Heart right ventricle (tissue), 16 donors: ENCODE measurements at places on chromosomes 4 and X.

DNA sequence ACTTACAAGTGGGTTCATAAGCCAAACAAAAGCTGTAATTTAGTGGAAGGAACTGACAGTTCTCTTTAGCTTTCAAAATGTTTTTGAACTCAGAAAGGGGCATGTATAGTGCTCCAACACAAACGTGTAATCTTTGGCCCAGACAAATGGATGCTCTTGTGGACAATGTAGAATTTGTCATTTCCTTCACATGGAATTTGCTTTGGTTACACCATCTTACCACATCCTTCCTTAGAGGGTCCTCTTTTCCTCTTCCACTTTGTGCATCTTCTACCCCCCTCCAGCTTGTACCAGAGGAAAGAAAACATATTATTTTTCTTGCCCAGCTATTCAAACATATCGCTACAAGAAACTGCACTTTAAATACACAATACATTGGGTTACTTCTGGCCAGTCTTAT is 42.4 kb downstream of the MEPE start:
- no peak for DNase-seq

DNA sequence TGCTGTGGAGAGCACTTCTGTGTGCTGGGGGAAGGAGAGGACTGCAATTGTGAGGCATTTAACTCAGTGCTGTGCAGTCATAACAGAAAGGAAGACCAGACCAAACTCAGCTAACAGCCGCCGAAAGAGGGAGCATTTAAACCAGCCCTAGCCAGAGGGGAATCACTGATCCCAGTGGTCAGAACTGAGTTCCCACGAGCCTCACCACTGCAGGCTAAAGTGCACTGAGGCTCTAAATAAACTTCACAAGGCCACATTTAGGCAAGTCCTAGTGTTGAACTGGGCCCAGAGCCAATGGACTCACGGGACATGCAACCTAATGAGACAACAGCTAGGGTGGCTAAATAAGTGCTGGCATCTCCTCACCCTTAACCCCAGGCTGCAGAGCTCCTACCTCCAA is 20.4 kb downstream of the IQCM start:
- DNase-seq, result peak; percentile 13

DNA sequence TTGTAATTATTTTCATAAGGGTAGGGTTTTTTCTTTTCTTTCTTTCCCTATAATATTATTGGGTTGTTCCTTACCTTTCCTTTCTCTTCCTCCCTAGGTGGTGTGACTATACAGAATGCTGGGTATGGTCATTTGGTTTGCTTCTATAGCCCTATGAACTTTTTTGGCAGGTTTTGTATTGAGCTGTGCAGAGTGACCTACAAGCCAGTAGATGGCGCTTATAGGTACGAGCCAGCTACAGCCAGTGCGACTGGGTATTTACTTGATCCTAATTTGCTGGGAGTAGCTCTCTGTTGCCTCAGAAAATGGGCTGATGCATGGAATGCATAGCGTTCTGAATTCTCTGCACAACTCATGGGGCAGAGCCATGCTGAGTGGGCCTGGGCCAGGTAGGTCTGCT is 423.3 kb downstream of the MAGEE1 start:
- DNase-seq, result no peak

GRCh38 chr4:171639540-171639939 is 173.7 kb upstream of the GALNTL6 start:
- no peak for DNase-seq

GRCh38 chr4:141346144-141346543 is 125.4 kb downstream of the ZNF330 start:
- DNase-seq, result no peak

DNA sequence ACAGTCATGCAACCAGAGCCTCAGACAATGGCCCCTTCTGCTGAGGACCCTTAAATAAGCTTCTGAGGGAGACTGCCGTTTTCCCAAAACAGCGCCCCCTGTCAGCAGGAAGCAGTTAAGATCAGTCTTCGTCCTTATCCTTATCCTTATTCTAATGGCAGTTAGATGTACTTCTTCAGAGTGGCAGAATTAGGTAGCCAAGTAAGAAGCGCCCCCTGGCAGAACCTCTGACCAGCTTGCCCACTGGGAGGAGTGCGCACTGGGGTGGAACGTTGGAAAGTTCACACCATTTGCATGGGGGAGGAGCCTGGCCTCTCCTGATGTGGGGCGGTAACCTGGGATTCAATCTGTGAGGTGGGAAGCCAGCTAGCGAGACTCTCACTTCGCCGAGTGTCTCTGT is 133.6 kb upstream of the QRFPR start:
- DNase-seq, result no peak

DNA sequence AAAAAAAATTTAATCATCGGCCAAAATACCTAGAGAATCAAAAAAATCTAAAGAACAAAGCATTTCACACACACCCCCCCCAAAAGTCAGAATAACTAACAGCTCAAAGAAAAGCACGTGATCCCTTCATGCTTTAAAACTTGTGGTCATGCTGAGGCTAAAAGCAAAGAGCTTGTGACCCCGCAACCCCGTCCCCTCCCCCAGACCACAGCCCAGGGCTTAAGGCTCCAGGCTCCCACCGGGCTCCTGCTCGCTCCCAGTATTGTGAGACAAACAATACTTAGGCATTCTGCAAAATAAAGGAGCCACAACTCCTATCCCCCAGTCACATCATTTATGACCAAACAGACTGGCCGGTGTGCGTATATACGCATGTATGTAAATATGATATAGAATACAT is 62.1 kb upstream of the CCDC160 start:
- no peak for DNase-seq

DNA sequence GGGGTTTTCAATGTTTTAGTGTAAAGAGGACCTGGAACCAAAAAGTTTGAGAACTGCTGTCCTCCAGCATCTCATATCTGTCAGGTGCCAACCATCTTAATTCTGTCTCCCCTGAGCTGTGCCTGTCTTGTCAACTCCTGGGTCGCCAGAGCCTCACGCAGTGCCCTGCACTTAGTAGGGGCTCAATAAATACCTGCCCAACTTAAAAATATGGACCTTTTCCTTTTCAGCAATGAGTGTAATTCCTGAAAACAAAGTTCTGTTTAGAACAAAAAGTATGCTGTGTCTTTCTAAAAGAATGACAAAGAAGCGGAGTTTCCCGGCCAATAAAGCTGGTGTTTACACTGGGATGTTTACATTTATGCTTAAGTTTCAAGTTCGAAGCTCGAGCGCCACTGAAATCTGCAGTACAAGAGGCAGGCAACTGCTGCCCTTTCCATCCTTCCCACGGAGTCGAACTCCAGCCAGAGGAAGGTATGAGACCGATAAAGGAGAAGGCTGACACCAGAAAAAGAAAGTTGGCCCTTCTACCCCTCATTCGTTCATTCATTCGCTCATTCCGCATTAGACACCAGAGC is 1.1 kb upstream of the HTATSF1 start:
- no peak for DNase-seq

GRCh38 chr4:159341522-159341921 is 238.6 kb downstream of the RAPGEF2 start:
- DNase-seq, result no peak

GRCh38 chr4:94533405-94534223 is 81.9 kb downstream of the PDLIM5 start:
- no peak for DNase-seq
